Hepatocyte (in vitro differentiated cells): ENCODE measurements at places on chromosomes 12 and 14. TPM values are rescaled to one million over a fixed set of nuclear protein-coding genes. Genes with fewer than 3 reads are reported as not detected.

The BHLHE41 gene
- 1.6 and 2.4 TPM in 2 replicates for total RNA-seq

The RHOJ gene
- 3.2 and 9.6 TPM in 2 replicates for total RNA-seq

The EFCAB11 gene
- total RNA-seq: 8.0 and 10.8 TPM in 2 replicates

The SYT1 gene
- 1.8 and 2.5 TPM in 2 replicates for total RNA-seq

The TEP1 gene
- total RNA-seq: 24.4 and 29.4 TPM in 2 replicates

The GRIN2B gene
- 0.04 and 0.60 TPM in 2 replicates for total RNA-seq

GRCh38 chr12:113854385-113855142 lies 111.6 kb downstream of the RBM19 start:
- no peak for DNase-seq
- H3K4me3 ChIP-seq: no peak overlapping the region

DNA sequence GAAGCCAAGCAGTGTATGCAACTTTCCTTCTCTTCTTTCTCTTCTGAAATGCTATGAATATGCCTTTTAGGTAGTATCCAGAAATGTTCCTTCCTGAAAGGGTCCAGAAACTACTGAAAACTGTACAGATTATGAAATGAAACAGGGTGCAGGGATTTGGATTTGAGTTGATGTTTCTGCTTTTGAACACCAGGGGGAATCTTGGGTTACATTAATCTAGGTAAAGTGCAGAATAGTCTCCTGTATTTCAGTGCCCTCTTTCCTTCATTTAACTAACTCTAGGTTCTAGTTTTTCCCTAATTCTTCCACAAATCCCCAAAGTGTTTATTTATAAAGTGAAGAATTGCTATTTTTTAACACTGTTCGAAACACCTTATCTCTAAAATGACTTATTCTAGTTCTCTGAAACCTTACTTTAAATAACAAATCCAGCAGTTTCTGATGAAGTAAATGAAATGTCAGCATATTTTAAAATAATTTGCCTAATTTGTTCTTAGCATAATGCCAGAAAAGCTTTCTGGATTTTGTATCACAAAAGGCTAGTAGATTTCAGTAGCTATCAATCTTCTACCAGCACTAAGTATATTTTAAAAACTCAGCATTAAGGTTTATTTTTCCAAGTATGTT lies 111.9 kb downstream of the LRRK2 start:
- no peaks in the 10 kb centered on the region for H3K27me3 ChIP-seq
- no peaks in the 10 kb centered on the region for H3K36me3 ChIP-seq
- no peak overlapping the region for H3K4me3 ChIP-seq
- H3K4me1 ChIP-seq: no peaks in the 10 kb centered on the region

GRCh38 chr14:74568380-74568649 lies 43.7 kb downstream of the LTBP2 start:
- no peak for DNase-seq
- H3K27ac ChIP-seq: no peak overlapping the region
- H3K36me3 ChIP-seq: no peaks in the 10 kb centered on the region
- H3K4me1 ChIP-seq: peaks cover 37% of the 10 kb centered on the region

DNA sequence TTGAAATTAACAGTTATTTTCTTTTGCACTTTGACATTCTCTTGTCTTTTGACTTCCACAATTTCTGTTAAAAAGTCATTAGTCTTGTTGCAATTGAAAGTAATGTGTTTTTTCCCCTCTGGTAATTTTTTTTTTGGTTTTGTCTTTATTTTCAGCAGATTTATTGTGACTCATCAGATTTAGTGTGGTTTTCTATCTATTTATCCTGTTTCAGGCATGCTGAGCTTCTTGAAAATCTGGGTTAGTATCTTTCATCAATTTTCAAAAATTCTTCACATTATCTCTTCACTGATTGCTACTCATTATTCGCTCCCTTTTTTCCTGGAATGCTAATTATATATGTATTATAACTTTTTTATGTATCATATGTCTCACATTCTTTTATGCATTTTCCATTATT lies 15.3 kb upstream of the NTF3 start:
- H3K36me3 ChIP-seq: no peaks in the 10 kb centered on the region
- H3K4me3 ChIP-seq: no peak overlapping the region
- H3K4me1 ChIP-seq: no peaks in the 10 kb centered on the region
- no peak overlapping the region for H3K27ac ChIP-seq
- no peak for DNase-seq
